GM12878 (cell line): ENCODE measurements at places on chromosomes 6 and 20. TPM values are rescaled to one million over a fixed set of nuclear protein-coding genes. Genes with fewer than 3 reads are reported as not detected.

GRCh38 chr6:157646012-157646411 lies 177.0 kb upstream of the SNX9 start:
- no peak overlapping the region for H3K4me3 ChIP-seq
- H3K27ac ChIP-seq, result no peak overlapping the region
- no peaks in the 10 kb centered on the region for H3K4me1 ChIP-seq
- no peaks in the 10 kb centered on the region for H3K27me3 ChIP-seq
- H3K36me3 ChIP-seq, result no peaks in the 10 kb centered on the region; the same call in 1 of the 2 replicates

Gene CASP8AP2
- 18.0 and 18.7 TPM in 2 replicates for total RNA-seq

- no peaks in the 10 kb centered on the region for H3K4me1 ChIP-seq
- H3K36me3 ChIP-seq, result peaks cover 13% of the 10 kb centered on the region
- DNase-seq, result no peak
- H3K27me3 ChIP-seq, result no peaks in the 10 kb centered on the region
- peak overlapping the region; percentile 57 for H3K27ac ChIP-seq
Observed at GRCh38 chr6:75273009-75273408, 11.6 kb downstream of the TMEM30A start.

DNA sequence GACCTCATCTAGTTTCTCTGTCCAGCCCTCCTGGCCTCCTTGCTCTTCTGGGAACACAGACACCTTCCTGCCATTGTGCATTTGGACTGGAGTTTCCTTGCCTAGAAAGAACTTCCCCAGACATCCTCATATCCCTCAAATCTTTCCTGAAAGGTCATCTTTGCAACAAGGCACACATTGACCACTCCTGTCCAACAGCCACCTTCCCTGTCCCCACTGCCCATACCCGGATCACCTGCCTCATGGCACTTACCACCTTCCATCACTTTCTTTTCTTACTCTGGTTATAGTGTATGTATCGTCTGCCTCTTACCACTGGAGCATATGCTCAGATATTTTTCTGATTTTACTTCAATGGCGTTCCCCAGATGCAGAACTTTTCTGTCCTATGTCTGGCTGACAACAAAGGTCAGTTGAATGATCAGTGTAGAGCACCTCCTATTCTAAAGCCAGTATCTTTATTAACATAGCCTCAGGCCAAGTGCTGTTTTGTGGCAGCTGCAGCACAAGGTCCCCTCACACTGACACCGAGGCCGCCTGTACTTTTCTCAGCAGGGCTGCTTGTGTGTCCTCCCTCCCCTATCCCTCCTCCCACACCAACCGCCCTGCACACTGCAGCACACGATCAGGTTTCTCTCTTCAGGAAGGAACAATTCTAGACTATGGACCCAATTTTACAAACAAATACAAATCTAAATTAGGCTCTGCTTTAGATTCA lies 4.1 kb downstream of the HLA-C start:
- no peak for DNase-seq
- no peaks in the 10 kb centered on the region for H3K27me3 ChIP-seq
- no peak overlapping the region for H3K4me3 ChIP-seq
- H3K36me3 ChIP-seq, result peaks cover 18% of the 10 kb centered on the region
- no peak overlapping the region for H3K27ac ChIP-seq

- H3K36me3 ChIP-seq, result no peaks in the 10 kb centered on the region
- no peak for DNase-seq
- peaks cover 16% of the 10 kb centered on the region for H3K4me1 ChIP-seq
- no peaks in the 10 kb centered on the region for H3K27me3 ChIP-seq
- H3K4me3 ChIP-seq, result no peak overlapping the region
Observed at GRCh38 chr6:166543603-166544295, 42.7 kb downstream of the RAMACL start.

GRCh38 chr20:46573234-46573633 lies 22.8 kb upstream of the OCSTAMP start:
- H3K4me1 ChIP-seq, result no peaks in the 10 kb centered on the region
- H3K27ac ChIP-seq, result no peak overlapping the region
- no peak for DNase-seq
- H3K36me3 ChIP-seq, result no peaks in the 10 kb centered on the region

DNA sequence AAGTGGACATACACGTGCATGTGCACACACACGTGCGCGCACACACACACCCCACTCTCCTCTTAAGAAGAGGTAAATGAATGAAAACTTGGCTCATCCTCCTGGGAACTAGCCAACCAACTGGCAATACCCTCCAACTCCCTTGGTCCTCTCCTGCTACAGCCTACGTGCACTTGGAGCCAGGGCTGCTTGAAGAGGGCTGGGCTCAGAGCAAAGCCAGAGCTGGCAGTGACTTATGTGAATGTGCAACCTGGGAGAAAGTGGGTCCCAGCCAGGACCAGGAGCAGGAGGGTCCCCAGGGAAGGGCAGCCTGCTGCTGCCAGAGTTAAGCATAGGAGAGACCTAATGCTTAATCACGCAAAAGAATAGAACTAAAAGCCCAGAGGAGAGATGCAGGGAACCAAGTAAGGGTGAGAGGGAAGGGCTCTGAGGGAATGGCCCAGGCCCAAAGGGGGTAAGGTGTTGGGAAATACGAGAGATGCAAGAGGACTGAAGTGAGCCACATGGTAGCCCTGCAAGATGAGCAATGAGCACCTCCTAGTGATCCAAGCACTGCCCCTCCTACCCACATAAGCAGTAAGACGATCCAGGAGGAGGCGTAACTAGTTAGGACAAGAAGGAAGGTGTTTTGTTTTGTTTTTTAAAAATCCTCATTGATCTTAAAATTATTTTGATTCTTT lies 24.7 kb downstream of the TRAF3IP2 start:
- H3K27me3 ChIP-seq, result no peaks in the 10 kb centered on the region
- H3K4me3 ChIP-seq, result no peak overlapping the region
- DNase-seq, result no peak
- H3K27ac ChIP-seq, result no peak overlapping the region
- peaks cover 16% of the 10 kb centered on the region for H3K36me3 ChIP-seq

Gene CASS4
- total RNA-seq, result 0.19 and 0.21 TPM in 2 replicates

Gene EDN1
- total RNA-seq, result 3.0 and 3.5 TPM in 2 replicates

- H3K4me3 ChIP-seq, result no peak overlapping the region
- H3K27ac ChIP-seq, result no peak overlapping the region
- no peaks in the 10 kb centered on the region for H3K36me3 ChIP-seq
- H3K27me3 ChIP-seq, result no peaks in the 10 kb centered on the region
Observed at GRCh38 chr6:122623279-122623678, 13.1 kb downstream of the PKIB start.

GRCh38 chr6:114287461-114287860 lies 55.4 kb downstream of the HS3ST5 start:
- H3K27ac ChIP-seq, result no peak overlapping the region
- no peaks in the 10 kb centered on the region for H3K36me3 ChIP-seq
- H3K4me1 ChIP-seq, result no peaks in the 10 kb centered on the region
- DNase-seq, result no peak
- no peaks in the 10 kb centered on the region for H3K27me3 ChIP-seq

Gene NFS1
- 40.2 and 41.0 TPM in 2 replicates for total RNA-seq

Gene ORC3
- total RNA-seq, result 27.2 and 28.4 TPM in 2 replicates

Gene TPBG
- total RNA-seq, result 0.48 and 0.59 TPM in 2 replicates

DNA sequence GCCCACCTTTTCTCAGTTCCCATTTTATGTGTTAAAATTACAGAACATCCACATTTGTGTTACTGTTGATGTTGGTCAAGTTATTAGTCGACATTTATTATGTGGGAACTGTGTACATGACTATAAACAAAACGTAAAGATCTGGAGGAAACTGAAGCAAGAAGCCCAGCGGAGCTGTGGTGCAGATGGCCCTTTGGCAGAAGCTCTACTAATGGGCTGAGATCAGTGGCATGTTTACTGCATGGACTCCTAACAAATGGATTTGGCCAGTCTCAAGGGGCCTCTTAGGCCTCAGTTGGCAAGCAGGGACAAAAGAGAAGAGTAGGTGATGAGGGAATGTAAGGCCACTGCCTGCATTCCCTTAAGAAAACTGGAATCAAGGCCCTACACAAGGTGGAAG lies 282.1 kb upstream of the TCF21 start:
- H3K36me3 ChIP-seq, result no peaks in the 10 kb centered on the region
- no peaks in the 10 kb centered on the region for H3K4me1 ChIP-seq
- H3K27me3 ChIP-seq, result no peaks in the 10 kb centered on the region
- no peak for DNase-seq
- no peak overlapping the region for H3K4me3 ChIP-seq
- no peak overlapping the region for H3K27ac ChIP-seq

Gene CST5
- not detected in 2 replicates for total RNA-seq

DNA sequence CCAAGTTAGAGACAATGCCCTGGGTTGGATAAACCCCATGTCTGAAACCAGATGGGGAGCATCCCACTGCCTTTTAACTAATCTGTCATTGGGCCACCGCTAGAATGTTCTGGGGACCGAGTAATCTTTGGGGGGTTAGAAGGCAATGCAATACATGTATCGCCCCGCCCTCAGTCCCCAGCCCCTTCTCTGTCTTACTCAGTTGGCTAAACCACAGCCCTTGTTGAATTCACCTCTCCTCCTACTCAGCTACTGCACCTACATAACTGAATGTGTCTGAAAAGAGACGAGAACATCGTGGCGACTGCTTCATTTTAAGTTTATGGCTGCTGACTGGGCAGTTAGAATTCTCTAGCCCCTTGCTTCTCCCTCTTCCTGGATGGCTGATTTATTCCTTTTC lies 15.1 kb upstream of the CCR6 start:
- no peak overlapping the region for H3K4me3 ChIP-seq
- no peak overlapping the region for H3K27ac ChIP-seq
- H3K36me3 ChIP-seq, result no peaks in the 10 kb centered on the region
- peaks cover 33% of the 10 kb centered on the region for H3K4me1 ChIP-seq

- no peak overlapping the region for H3K4me3 ChIP-seq
- no peak for DNase-seq
- no peaks in the 10 kb centered on the region for H3K36me3 ChIP-seq
- no peak overlapping the region for H3K27ac ChIP-seq
Observed at GRCh38 chr6:14987490-14987889, 258.4 kb upstream of the JARID2 start.

DNA sequence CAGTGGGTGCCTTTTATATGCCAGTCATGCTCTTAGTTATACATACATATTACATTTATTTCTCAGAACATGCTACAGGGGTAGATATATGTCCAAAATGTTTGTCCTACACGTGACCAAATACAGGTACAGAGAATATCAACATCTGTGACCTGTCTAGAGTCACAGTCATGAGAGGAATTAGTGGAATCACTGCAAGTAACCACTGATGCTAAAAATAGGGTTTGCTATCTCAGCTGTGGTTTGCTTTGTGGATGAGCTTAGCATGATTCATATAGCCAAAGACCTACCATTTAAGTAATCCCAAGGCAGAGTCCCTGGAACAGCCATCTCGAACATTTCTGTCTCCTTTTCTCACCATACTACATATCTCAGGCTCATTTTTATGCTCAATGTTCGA lies 32.3 kb downstream of the GSTA3 start:
- H3K4me3 ChIP-seq, result no peak overlapping the region
- no peak overlapping the region for H3K27ac ChIP-seq

Gene OR2J3
- not detected in 2 replicates for total RNA-seq

GRCh38 chr6:107479089-107479690 lies 10.7 kb upstream of the SOBP start:
- no peak for DNase-seq
- no peaks in the 10 kb centered on the region for H3K36me3 ChIP-seq
- H3K4me1 ChIP-seq, result no peaks in the 10 kb centered on the region
- H3K4me3 ChIP-seq, result no peak overlapping the region

DNA sequence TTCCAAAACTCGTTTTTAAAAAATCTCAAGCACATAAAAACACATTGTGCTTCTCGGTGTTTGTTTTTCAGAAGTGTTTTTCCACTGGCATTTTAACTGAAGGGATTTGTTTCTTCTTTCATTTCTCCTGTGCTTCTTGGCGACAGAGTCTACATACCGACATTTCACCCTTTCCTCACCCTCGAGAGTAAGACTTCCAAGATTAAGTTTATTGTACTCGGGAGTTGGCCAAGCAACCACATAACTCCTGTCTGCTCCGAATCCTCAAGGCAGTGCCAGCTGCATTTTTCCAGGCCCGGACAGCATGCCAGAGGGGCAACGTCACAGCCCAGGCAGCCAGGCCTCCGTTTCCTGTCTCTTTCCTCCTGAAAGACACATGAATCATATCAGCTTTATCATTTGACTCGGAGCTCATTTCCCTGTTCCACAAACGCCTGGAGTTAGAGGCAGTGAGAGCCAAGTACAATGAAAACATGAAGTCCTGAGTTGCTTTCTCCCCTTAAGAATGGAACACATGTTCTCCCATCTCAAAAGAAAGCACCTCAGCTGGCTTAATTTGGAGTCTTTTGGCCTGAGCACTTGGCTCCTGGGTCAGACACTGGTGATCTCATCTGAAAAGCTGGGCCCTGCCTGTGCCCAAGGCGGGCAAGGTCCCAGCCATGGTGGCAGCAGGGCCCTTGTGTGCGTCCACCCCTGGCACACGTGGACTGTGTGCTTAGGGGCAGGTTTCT lies 23.2 kb upstream of the FAM50B start:
- no peak overlapping the region for H3K27ac ChIP-seq
- no peaks in the 10 kb centered on the region for H3K36me3 ChIP-seq
- H3K4me1 ChIP-seq, result no peaks in the 10 kb centered on the region
- H3K27me3 ChIP-seq, result no peaks in the 10 kb centered on the region

DNA sequence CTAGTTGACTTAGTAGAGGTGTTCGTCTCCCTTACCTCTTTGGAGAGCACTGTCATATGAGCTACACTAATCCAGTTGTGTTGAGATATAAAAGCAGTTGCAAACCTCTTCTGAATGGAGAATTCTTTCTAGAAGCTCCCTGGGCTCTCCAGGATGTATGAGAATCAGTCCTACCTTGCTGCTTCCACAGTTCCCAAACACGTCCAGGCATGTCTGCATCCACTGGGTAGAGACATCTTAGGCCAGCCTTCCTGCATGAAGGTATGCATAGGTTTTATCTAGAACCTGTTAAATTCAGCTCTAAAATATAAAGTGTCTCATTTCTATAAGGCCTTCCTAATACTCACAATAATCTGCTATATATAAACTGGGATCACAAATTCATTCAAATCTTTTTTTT lies 297.7 kb downstream of the CDC5L start:
- H3K4me1 ChIP-seq, result no peaks in the 10 kb centered on the region
- H3K36me3 ChIP-seq, result no peaks in the 10 kb centered on the region
- DNase-seq, result no peak

GRCh38 chr6:38215225-38215624 lies 395.7 kb downstream of the ZFAND3 start:
- no peak overlapping the region for H3K27ac ChIP-seq
- H3K36me3 ChIP-seq, result no peaks in the 10 kb centered on the region
- H3K4me1 ChIP-seq, result peaks cover 6% of the 10 kb centered on the region; the same call in 1 of the 2 replicates
- DNase-seq, result no peak
- no peaks in the 10 kb centered on the region for H3K27me3 ChIP-seq

GRCh38 chr6:159894991-159895390 lies 4.2 kb downstream of the MAS1 start:
- H3K36me3 ChIP-seq, result no peaks in the 10 kb centered on the region
- H3K27ac ChIP-seq, result no peak overlapping the region
- DNase-seq, result no peak
- no peak overlapping the region for H3K4me3 ChIP-seq
- no peaks in the 10 kb centered on the region for H3K4me1 ChIP-seq

Gene SMIM26
- total RNA-seq, result 74.3 and 90.0 TPM in 2 replicates

- no peak for DNase-seq
- H3K4me1 ChIP-seq, result no peaks in the 10 kb centered on the region
- no peaks in the 10 kb centered on the region for H3K36me3 ChIP-seq
- H3K27ac ChIP-seq, result no peak overlapping the region
- H3K4me3 ChIP-seq, result no peak overlapping the region
Observed at GRCh38 chr6:108711826-108712225, 136.4 kb upstream of the ARMC2 start.

- no peaks in the 10 kb centered on the region for H3K27me3 ChIP-seq
- H3K36me3 ChIP-seq, result no peaks in the 10 kb centered on the region
- H3K4me3 ChIP-seq, result no peak overlapping the region
Observed at GRCh38 chr20:16058268-16058667, 515.0 kb downstream of the KIF16B start.
